ENCODE measurements at places on chromosomes 2 and 18.

- DNase-seq: no peak
Measured at GRCh38 chr2:39491653-39492052, 54.6 kb upstream of the MAP4K3 start.

DNA sequence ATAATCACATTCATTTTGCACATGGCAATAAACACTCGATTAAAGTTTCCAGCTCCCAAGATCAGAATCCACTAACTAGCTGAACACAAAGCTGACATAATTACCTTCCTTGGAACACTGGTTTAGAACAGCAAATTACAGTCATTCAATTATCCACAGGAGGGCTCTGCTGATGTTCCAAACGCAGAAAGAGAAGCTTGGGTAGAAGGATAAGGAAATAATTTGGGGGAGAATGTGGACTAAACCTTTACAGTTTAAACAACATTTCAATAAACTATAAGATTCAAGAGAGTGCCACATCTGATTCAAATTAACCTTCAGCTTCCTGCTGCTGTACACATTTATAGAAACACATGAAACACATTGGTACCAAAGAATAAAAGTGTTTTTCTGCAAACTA is 67.8 kb upstream of the ARL4C start:
- DNase-seq: no peak

GRCh38 chr2:12051831-12052230 is 305.4 kb downstream of the LPIN1 start:
- DNase-seq: no peak

DNA sequence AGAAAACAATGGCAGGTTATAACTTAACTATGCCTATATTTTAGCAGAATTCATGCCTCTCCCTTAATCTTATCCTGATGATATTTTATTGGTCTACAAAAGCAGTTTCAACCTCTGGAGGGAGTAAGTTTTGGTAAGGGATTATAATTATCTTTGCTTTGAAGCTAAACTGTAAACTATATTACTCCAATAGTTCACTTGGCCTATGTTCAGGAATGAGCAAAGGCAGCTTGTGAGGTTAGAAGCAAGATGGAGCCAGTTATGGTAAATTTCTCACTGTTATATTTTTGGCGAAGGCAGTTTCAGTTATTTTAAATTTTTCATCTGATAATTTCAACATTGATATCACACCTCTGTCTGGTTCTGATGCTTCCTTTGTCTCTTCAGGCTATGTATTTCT is 192.5 kb upstream of the RGPD4 start:
- DNase-seq: no peak

- no peak for DNase-seq
Measured at GRCh38 chr2:229129738-229130371, 141.2 kb downstream of the PID1 start.

DNA sequence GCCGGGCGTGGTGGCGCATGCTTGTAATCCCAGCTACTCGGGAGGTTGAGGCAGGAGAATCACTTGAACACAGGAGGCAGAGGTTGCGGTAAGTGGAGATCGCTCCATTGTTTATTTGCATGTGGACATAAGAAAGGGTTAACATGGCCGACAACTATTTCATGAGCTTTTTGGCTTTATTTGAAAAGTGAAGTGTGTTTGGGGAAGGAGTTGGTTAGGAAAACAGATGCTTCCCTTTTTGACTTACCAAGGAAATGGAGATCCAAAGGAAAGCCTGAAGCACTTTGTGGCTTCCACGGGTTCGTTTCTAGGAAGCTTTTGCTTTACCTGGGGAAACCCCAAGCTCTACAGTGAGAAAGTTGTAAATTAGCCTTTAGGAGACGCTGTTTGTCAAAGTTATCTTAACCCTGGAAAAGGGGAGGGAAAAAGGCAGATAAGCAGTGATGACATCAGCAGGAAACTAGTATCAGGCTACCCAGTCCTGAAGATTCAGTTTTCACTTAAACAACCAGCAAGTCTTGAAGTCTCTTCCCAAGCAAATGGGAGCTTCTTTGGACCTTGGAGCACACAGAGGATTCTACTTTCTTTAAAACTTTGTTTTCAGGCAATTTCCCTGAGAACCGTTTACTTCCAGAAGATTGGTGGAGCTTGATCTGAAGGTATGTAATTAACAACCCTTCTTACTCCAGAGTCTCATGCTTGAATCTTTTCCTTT is at the start of gene CASP10:
Gene CASP10 (plus strand): TSS at position 492 of the 715 bp plus-strand sequence. CDS start 2,637 bp downstream, outside the sequence.
- DNase-seq: no peak

- no peak for DNase-seq
Measured at GRCh38 chr2:234368861-234369261, 128.0 kb downstream of the ARL4C start.

GRCh38 chr2:31136732-31137131 is 1.5 kb downstream of the GALNT14 start:
- no peak for DNase-seq

DNA sequence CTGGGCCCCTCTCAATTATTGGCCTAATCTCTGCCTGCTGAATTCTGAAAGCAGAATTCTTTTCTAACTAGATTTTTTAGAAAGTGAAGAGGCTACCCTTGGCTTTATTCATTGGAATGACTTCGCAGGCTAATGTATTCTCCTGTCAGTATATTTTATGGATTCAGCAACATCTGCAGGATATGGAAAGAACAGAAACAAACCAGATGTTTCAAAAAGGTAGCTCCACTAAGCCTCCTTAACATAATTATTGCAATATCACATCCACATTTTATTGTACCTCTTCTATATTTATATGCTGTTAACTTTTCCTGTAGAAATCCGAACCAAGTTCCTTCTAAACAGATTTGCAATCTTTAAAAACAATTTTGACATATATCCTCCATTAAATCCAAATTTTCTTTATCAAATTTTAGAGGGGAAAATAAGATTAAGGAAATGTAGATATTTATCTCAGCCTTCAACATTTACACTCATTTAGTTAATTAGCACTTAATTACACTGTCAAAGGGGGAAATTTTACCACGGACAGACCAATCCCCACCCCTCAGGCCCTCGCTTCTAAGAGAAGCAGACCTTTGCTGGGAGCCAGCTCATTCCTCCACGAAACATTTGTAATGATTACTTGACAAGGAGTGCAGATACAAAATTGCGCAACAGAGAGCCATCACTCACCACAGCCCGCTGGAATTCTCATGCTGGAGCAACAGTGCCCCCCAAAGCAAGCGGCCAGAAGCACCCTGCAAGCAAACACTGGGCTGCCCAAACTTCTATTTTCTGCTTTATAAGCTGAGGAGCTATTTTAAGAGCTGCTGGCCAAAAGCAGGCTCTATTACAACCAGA is 253.4 kb downstream of the ETAA1 start:
- DNase-seq: peak; percentile 49

- DNase-seq: no peak
Measured at GRCh38 chr18:9869715-9870430, 15.9 kb upstream of the TXNDC2 start.

DNA sequence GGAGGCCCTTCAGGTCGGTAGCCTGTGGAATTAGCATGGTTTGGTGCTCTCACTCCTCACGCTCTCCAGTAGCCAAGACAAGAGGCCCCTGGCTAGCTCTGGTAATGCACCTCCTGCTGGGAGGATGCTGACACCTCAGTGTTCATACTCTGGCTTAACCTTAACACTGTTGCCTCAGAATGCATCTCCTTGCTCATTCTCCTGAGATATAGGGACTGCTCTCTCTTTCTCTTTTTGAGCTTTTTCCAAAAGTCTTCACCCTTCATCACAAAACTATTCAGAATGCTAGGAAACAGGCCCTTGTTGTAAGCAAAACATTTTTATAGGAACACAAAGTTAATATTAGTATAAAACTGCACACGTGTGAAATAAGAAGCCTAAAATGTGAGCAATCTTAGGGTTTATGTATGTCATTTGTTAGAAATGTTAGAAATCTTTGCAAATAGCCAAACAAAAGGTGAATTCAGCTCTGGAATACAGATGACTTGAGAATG is 17.3 kb upstream of the IMPA2 start:
- DNase-seq: no peak

GRCh38 chr2:3189076-3189591 is 188.5 kb downstream of the EIPR1 start:
- no peak for DNase-seq

- DNase-seq: no peak
Measured at GRCh38 chr2:145220496-145220895, 700.6 kb upstream of the ZEB2 start.

- no peak for DNase-seq
Measured at GRCh38 chr2:88416016-88416663, 36.4 kb downstream of the FOXI3 start.

- DNase-seq: no peak
Measured at GRCh38 chr2:232327105-232328031, 51.2 kb upstream of the ALPP start.

DNA sequence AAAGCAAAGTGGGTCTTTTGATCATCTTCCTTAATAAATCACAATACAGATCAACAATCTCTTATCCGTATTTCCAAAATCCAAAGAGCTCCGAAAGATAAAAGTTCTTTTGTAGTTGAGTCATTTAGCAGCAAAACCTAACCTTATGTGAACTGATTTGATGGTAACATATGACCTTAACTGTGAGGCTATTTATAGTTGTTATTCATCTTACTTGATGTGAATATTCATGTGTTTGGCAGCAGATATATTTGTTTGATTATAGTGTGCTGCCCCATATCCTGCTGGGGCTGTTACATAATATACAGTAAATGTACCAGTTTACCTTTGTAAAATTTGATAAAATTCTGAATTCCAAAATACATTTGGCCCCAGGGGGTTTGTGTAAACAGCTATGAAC is 158.5 kb downstream of the MYO3B start:
- DNase-seq: no peak

- no peak for DNase-seq
Measured at GRCh38 chr2:240451108-240451611, 15.7 kb downstream of the GPC1 start.
